Endothelial cell (in vitro differentiated cells): ENCODE measurements at places on chromosomes 1 and 21. TPM values are rescaled to one million over a fixed set of nuclear protein-coding genes. Genes with fewer than 3 reads are reported as not detected.

TRIM67 gene
- total RNA-seq: 0.26 TPM

RSPO1 gene
- total RNA-seq: not detected

CNR2 gene
- total RNA-seq: not detected

GRCh38 chr1:46545784-46546183 lies 5.7 kb downstream of the KNCN start:
- no peak for DNase-seq
